ENCODE measurements at places on chromosomes 6 and 20. TPM values are rescaled to one million over a fixed set of nuclear protein-coding genes. Genes with fewer than 3 reads are reported as not detected.

- DNase-seq = no peak
Measured at GRCh38 chr6:145090801-145091585, 644.3 kb downstream of the EPM2A start.

DNA sequence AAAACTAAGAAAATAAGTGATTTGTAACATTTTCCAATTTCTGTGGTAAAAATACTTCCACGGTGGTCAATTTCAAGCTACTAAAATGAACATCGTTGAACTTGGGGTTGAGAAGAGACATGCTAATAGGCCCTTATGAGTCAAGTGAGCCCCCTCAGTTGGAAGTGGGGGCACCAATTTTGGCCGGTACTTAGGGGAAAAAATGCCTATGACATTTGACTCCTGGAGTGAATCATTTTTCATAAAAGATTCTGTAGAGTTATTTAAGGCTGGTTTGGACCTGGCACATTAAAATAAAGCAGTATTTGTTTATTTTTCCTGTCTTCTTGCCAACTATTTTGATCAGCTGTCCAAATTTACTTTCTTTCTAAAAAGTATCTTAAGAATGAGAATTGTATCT lies 32.4 kb upstream of the CAP2 start:
- DNase-seq = no peak

DNA sequence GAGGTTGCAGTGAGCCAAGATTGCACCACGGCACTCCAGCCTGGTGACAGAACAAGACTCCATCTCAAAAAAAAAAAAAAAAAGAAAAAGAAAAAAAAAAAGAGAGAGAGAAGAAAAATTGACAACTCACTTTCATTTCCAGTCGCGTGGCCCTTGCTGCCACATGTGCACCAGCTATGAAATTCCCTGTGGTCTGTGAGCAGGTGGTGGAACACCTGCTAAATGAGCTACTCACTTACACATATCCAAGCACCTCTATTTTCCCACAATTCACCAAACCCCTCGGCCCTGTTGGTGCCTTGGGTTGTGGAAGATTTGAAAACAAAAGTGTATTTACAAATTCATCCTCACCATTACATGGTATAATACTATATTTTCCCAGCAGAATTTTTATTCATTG lies 105.2 kb upstream of the ASF1A start:
- DNase-seq = no peak

The SALL4 gene
- total RNA-seq = not detected

The HCRTR2 gene
- not detected for total RNA-seq

GRCh38 chr20:48904566-48905296 lies 16.8 kb upstream of the ARFGEF2 start:
- no peak for DNase-seq

Data from sigmoid colon (tissue), 7 donors.